ENCODE measurements at places on chromosomes 3 and 15. TPM values are rescaled to one million over a fixed set of nuclear protein-coding genes. Genes with fewer than 3 reads are reported as not detected.

Gene RAB27A
- total RNA-seq: 65.8 TPM

DNA sequence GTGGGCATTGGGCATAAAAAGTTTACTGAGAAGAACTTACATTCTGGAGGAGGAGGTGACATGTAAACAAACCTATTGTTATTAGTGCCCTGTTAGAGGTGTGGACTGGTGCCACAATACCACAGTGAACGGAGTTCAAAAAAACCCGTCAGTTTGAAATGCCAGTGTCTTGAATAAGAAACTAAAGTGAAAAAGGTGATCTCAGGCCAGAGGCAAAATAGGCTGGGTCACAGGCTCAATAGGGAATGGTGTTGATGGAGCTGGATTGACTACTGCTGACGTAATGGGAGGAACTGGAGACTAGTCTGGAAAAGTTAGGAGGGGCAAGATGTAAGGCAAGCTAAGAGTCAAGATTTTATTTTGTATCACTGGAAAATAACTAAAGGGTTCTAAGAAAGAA lies 1.6 kb upstream of the DCBLD2 start:
- DNase-seq: no peak

Gene GABRA5
- not detected for total RNA-seq

DNA sequence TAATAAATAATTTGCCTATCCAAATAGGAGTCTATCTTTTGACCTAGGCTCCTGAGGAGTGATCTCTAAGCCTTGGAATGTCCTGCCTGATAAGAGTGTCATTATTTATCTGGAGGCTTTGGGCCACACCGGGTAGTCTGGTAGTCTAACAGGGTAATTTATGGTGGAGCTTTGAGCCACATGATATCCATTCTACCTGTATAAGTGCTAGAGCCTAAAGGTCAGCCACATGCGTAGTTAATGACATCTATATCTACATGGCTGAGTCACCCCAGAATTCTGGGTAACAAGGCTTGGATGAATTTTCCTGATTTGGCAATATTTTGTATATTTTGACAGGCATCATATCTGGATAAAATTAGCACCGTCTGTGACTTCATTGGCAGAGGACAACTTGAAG lies 681.4 kb downstream of the MCTP2 start:
- DNase-seq: no peak

Gene CCR1
- total RNA-seq: 6.4 TPM

DNA sequence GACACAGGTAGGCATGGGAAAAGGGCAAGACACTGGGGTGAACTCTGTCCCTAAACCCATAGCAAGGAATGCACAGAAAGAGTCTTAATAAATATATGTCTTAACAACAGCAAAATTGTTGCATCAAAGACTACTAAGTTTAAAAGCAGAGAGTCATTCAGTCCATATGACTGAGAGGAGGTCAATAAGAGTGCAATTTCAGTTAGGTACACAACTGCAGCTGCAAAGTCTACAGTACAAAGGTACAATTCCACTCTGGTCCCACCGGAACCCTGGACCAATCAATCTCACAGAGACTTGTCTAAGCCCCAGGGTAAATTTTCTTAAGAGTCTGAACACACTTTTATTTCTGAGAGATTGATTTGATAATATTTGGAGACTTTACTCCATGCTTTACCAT lies 6.9 kb downstream of the CP start:
- no peak for DNase-seq

Gene EPHB3
- 0.12 TPM for total RNA-seq

DNA sequence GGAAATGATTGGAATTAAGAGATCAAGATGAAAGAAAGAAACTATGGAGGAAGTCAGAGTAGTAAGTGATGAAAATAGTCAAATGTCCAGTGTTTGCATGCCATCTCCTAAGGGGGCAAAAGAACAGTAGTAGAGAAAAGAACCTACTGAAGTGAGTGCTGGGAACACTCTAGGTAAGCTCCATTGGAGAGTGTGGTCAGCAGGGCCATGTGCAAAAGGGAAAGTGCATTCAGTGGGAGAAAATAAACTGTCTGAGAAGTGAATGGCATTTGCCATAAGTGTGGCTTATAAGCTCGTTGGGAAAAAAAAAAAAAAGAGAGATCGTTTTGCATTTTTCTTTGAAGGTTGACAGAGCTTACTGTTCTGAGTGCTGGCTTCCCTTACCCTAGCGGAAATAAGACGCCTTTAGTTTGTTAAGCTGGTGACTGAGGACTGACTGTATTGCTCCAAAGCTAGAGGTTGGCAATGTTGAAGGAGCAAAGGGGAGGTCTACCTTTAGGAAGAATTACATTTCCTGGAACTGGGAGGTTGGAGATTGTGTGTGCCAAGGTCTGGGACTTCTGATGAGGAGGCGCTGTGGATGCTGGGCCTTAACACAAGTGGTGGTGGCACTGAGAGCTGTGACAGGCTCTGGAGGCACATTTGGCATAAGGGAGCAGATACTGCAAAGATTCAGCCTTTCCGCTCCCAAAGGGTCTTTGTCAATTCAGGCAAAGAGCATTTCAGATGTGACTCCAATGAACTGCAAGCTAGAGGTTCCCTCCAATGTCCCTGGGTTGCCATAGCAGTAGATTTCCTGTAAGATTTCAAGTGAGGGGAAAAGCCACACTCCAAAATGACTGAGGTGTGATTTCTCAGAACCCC lies 287.8 kb upstream of the SATB1 start:
- peak; percentile 60 for DNase-seq

GRCh38 chr3:139302801-139303113 lies 41.1 kb upstream of the MRPS22 start:
- no peak for DNase-seq

DNA sequence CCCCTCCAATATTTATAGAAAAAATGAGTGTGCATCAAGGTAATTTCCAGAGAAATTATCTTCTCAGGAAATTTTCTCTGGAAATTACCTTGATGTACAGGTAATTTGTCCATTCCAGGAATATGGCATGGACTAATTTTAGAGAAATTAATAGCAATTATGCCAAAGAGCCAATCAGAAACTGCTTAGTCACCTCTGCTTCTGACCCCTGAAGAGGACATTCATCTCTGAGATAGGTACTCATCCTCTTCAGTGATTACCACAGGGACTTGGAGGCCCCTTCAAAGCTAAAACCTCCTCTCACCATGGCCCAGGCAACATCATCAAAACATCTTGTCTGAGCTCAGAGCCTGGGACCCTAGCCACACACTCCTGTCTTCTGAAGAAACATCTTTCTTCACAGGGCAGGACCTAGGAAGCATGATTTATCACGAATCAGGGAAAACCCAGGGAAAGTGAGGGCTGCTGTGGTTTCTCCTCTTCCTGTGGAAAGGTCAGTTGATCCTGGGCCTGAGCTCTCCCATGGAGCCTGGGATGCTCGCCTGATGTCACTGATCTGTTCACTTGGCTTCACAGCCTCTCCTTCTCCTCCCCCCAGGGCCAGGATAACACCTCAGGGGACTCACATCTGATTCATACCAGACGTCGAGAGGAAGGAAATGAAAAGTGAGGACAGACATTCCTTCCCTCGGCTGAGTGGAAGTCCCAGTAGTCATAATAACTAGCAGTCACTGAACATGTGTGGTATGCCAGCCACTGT lies 210.5 kb downstream of the DTWD1 start:
- DNase-seq: no peak

Gene HAPLN3
- 75.4 TPM for total RNA-seq

DNA sequence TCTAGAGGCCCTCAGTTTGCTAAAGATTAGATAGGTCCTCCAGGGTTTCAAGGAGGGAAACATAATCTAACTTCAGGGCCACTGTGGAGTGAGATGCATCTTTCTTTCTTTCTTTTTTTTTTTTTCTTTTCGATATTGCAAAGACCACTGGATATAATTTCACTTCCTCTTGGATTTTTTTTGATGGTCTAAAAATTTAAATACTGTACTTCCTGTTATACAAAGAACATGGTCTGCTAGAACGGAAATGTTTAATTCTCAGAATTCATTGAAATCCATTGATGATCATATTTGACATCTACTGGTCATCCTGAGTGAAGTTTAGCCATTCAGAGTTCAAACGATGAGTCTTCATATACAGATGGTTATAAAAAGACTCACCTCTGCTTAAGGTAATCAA lies 808.8 kb upstream of the LMCD1 start:
- DNase-seq: no peak

DNA sequence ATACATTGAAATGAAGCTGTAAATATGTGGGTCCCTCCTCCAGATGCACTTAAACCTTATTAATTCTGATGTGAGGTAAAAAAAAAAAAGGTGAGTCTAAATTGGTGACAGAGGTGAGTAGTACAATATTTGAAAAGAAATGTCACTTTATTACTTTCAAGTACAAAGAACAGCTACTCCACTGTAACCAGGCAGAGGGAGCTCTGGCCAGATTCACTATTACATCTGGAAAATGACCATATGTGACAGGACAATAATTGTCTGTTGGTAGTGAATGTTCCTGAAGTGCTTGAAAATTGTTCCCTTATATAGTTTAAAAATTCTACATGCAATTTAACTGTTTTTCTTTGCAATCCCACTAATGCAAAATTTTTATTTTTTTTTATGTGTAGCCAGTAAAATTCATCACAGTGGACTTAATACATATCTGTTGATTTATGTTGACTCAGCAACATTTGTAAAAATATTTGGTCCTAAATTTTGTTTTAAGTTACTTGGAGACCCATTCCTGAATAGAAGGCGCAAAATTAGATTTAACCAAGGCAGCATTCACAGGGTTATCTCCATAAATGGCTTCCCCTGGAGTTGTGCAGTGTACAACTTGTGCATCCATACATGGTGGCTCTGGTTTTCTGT lies 231.9 kb upstream of the TBC1D5 start:
- no peak for DNase-seq

GRCh38 chr3:119305286-119305685 lies 11.1 kb downstream of the ARHGAP31 start:
- DNase-seq: no peak

DNA sequence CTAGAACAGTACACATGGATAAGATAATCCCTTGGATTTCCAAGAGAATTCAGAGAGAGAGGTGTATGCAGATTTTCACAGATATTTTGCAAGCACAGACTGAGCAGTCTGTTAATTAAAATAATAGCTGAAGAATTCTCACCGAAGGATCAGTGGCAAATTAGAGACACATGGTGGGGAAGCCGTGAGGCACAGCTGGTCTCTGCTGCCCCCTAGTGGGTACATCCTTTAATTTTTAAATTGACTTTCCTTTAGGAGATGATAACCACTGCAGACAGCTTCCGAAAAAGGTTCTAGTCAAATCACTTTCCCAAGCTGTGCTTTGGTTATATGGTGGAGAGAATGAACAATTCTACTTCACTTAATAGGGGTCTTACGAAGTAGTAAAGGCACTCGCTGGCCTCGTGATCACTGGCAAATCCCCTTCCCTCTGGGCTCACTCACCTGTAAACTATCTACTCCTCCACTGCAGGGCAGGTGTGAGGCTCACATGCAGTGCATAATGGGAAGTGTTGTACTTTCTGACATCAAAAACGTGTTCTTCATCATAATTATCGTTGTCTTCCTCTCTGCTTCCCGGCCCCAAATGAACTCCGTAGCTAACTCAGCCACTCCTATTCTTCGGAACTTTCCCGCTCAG lies 19.5 kb downstream of the MESD start:
- peak; percentile 73 for DNase-seq

Gene LIPH
- total RNA-seq: not detected

GRCh38 chr3:123082370-123083065 lies 15.7 kb downstream of the PDIA5 start:
- no peak for DNase-seq

DNA sequence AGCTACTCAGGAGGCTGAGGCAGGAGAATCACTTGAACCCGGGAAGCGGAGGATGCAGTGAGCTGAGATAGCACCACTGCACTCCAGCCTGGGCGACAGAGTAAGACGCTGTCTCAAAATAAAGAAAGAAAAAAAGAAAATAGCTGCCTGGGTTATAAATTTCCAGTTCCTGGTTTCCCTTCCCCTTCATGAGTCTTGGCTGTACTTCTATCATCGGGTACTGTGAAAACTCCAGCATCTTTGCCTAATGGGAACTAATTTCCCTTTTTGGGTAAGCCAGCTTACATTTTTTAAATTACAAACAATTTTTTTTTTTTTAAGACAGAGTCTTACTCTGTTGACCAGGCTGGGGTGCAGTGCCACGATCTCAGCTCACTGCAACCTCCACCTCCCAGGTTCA lies 15.0 kb downstream of the DENND4A start:
- DNase-seq: no peak

GRCh38 chr3:141401573-141402475 lies 33.5 kb downstream of the ZBTB38 start:
- peak; percentile 43 for DNase-seq

DNA sequence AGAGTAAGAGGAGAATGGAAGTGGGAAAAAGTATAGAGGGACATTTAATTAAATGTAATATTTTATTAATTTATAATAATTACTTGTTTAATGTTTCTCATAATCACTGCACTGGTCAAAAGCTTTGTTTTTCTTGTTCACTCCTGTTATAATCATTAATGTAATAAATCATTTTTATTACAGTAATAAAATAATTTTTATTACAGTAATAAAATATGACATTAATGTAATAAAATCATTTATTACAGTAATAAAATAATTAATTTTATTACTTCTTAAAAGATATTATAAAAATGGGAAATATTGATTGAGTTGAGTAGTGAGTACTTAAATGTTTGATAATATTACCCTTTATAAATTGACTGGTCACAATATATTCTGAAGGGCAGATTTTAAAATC lies 181.1 kb upstream of the SOX2 start:
- no peak for DNase-seq

Gene TMCO5A
- total RNA-seq: not detected

GRCh38 chr3:133763797-133764683 lies 17.8 kb downstream of the TF start:
- no peak for DNase-seq

- no peak for DNase-seq
Measured at GRCh38 chr15:23857028-23857641, 170.0 kb upstream of the NDN start.

DNA sequence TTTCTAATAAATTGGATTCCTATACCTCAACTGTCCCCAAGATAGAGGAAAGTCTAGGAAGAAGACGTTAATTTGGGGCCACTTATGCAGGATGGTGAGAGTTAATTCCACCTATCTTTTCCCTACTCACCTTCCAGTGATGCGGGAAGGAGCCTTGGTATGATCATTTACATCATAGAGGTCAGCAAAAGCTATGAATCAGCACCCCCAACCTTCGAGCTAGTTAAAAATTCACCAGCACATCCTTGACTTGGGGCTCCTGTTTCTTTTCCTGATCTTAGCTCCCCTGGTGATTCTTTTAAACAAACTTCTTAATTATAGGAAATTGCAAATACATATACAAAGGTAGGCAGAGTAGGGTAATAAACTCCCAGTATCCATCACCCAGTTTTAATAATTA lies 366.6 kb downstream of the SOX2 start:
- no peak for DNase-seq

GRCh38 chr3:111617406-111617805 lies 22.3 kb upstream of the ZBED2 start:
- no peak for DNase-seq

Gene PIK3CA
- 28.0 TPM for total RNA-seq

All from activated CD4-positive, alpha-beta T cell treated with anti-CD3 and anti-CD28 coated beads, Interleukin-2, amount 10 ng/mL, durations not matched to agents 7 days and 5 days (primary cell).